CD4-positive, alpha-beta T cell treated with Interleukin-4 for 4 hours (primary cell): ENCODE measurements at places on chromosomes 2 and 18.
A peak's percentile ranks its signal among the peaks of the same experiment; 100 is the strongest.

GRCh38 chr2:241797441-241798080 is 11.4 kb upstream of the NEU4 start:
- DNase-seq, result no peak

DNA sequence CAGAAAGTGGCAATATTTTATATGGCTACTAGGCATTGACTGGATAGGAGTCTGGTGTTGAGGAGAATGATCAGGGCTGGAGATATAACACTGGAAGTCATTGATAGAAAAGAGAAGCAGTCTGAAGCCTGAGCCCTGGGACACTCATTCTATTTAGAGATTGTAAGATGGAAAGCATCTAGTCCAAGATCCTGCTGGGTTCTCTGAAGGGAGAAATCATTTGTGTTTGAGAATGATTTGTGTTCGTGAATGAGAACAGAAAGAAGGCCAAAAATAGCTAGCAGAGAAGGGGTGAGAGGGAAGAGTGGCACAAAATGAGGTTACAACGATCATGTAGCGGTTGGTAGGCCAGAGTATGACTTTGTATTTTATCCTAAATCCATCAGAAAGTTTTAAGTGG is 7.6 kb upstream of the ALS2 start:
- DNase-seq, result no peak

DNA sequence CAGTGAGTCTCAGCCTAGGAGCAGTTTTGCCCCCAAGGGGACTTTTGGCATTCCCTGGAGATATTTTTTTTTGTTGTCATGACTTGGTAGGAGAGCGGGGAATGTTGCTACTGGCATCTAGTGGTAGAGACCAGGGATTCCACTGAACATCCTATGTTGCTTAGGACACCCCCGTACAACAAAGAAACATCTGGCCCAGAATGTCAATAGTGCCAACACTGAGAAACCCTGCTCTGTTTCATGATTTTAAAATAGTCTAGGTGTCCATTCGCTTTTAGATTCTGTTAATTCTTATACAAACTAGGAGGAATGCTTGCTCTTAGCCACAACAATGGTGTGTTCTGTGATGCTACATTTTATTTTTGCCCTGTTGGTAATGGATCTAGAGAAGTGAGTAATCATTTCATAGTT is 225.8 kb upstream of the SIX3 start:
- no peak for DNase-seq

- no peak for DNase-seq
Observed at GRCh38 chr2:171410101-171410500, 23.7 kb downstream of the METTL8 start.

- no peak for DNase-seq
Observed at GRCh38 chr2:202009581-202009980, 24.1 kb upstream of the FZD7 start.

- no peak for DNase-seq
Observed at GRCh38 chr2:133884739-133885381, 316.6 kb upstream of the NCKAP5 start.

DNA sequence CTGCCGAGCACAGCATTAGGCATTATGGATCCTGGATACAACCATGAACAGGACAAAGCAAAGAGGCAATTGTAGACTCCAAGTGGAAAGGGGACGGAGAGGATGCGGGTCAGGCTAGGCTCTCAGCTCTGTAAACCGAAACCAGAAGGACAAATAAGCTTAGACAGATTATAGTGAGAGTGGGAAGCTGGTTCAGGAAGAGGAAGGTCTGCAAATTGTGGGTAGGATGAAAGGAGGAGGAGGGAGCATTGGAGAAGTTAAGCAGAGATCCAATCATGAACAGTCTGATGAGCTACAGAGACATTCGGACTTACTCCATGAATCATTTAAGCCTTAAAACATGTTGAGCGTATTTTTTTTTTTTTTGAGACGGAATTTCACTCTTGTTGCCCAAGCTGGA is 3.0 kb downstream of the MSH6 start:
- DNase-seq, result no peak

- DNase-seq, result no peak
Observed at GRCh38 chr2:70918016-70918415, 17.7 kb upstream of the ATP6V1B1 start.

DNA sequence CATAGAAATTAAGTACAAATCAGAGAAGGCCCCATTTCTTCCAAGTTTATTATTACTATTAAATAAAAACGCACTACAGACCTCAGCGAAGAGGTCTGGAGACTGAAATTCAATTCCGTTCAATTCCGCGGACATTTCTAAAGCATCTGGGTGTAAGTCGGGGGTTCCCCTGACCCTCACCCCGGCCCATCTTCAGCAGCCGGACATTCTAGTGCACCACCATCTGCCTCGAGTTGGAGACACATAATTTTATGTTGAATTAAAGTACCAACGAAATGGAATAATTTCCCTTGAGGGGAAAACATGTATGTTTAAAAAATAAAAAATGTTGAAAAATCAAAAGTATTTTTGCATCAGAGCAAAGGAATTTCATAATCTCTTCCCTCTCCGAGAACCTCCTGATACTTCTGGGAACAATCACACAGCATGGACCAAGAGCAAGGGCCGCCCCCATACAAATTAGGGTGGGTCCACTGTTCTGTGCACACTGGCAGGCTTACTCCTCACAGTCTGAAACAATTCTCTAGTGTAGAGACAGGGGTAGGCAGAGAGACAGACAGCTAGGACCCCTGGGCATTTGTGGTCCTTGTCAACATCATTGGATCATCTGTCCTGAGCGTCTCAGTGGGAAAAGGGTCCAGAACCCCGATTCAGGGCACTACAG is 29.3 kb downstream of the MBP start:
- no peak for DNase-seq

GRCh38 chr2:232058063-232058877 is 96.8 kb downstream of the DIS3L2 start:
- no peak for DNase-seq

DNA sequence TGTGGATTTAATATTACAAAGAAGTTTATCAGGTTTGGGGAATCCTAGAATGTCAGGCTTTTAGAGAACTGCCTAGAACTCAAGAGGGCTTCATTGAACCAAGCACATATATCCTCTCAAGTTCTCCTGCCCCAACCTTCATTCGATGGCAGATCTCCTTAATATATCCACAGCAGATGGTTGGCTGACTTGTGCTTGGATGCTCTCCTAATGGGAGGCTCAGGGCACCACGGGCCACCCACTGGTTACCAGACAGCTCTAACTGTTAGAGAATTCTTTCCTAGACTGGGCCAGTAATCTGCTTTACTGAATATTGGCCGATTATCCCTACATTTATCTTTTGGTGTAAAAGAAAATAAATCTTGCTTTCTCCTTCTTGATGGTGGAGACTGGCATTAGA is 87.2 kb upstream of the ATP8B1 start:
- DNase-seq, result no peak

GRCh38 chr2:20507166-20507692 is 60.4 kb downstream of the RHOB start:
- no peak for DNase-seq

GRCh38 chr2:2702385-2702784 is 371.3 kb upstream of the MYT1L start:
- DNase-seq, result no peak

DNA sequence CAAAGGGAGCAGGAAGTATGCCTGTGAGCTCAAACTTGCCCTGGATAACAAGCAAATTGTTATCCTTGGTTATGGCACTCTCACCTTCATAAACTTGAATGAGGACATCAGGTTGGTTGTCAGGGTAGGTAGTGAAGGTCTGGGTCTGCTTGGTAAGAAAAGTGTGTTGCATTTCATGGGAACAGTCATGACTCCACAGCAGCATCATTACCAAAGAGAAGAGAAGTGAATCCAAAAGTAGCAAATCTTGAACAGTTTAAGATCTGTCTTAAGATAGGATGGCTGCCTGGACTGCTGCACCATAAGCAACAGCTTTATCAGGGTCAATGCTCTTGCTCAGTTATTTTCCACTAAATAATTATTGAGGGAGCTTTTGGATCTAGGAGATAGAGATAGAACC is 350.7 kb upstream of the MAP2 start:
- DNase-seq, result no peak

- no peak for DNase-seq
Observed at GRCh38 chr2:106138543-106139237, 55.4 kb downstream of the UXS1 start.

DNA sequence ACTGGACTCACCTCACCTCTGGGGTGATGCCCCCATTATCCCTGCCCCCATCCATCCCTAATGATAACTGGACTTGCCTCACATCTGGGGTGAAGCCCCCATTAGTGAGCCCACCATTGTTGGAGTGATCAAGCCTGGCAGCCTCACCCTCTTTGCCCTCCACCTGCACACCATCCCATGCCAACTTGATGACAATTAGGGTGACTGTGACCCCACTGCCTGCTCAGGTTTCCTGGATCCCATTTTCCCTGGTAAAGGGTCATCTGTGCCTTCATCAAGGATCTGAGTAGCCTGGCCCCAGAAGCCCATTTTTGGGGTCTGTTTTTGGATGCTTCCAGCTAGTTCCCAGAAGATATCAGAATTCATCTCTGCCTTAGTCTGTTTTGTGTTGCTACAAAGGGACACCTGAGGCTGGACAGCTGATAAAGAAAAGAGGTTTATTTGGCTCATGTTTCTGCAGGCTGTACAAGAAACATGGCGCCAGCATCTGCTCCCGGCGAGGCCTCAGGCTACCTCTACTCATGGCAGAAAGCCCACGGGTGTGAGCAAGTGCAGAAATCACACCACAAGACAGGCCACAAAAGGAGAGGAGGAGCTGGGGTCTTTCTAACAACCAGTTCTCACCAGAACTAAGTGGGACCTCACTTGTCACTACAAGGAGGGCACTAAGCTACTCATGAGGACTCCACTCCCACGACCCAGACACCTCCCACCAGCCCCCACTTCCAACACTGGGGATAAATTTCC is 196.4 kb upstream of the TWIST2 start:
- no peak for DNase-seq

GRCh38 chr2:55431982-55432627 is 12.4 kb upstream of the CCDC88A start:
- peak; percentile 52 for DNase-seq

- no peak for DNase-seq
Observed at GRCh38 chr2:217943446-217944321, 59.1 kb downstream of the TNS1 start.
